ENCODE measurements at places on chromosomes 2 and 18. TPM values are rescaled to one million over a fixed set of nuclear protein-coding genes. Genes with fewer than 3 reads are reported as not detected.
A peak's percentile ranks its signal among the peaks of the same experiment; 100 is the strongest.

- DNase-seq = no peak
- H3K4me3 ChIP-seq = no peak overlapping the region
- no peak overlapping the region for H3K27ac ChIP-seq
- peaks cover 13% of the 10 kb centered on the region for H3K27me3 ChIP-seq
- peaks cover 1% of the 10 kb centered on the region for H3K4me1 ChIP-seq
Observed at GRCh38 chr18:74571895-74572680, 25.6 kb upstream of the ZNF407 start.

Gene SPC25
- 15.8 TPM for total RNA-seq

Gene RESP18
- total RNA-seq = not detected

Gene HRH4
- total RNA-seq = not detected

DNA sequence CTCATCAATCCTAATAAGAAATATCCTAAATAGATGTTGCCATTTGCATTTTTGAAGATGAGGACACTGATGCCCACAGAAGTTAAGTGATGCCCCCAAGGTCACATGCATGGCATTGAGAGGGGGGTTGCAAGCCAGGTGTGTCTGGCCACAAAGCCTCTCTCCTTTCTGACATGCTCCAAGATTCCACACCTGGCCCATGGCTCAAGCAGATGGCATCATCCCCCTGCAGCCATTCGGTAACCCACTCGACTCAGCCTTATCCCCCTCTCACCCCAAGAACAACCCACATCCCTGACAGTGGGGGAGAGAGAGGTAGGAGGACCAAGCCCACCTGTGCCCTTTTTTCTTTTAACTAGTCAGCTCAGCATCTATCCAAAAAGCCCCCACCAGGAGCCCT lies 16.5 kb upstream of the TEX51 start:
- no peaks in the 10 kb centered on the region for H3K36me3 ChIP-seq
- DNase-seq = no peak
- peaks cover 12% of the 10 kb centered on the region for H3K27me3 ChIP-seq
- no peak overlapping the region for H3K27ac ChIP-seq
- peaks cover 2% of the 10 kb centered on the region for H3K4me1 ChIP-seq

DNA sequence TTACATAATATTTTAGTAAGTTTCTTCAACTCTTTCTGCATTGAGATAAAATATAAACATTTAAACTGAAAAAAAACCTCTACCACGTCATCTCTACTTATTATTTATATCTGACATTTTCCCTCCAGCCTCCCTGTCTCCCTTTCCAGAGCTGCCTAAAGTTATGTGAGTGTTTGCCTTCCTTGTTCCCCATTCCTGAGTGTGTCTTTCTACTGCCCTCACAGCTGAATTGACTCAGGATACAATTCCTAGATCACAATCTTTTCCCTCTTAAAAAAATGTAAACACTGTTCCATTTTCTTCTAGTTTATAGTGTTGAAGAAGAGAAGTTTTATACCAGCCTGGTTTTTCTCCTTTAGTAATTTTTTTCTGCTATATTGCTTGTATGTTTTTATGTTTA lies 5.3 kb downstream of the TRPM8 start:
- no peak for DNase-seq
- H3K27ac ChIP-seq = no peak overlapping the region
- no peak overlapping the region for H3K4me3 ChIP-seq
- H3K27me3 ChIP-seq = peaks cover 47% of the 10 kb centered on the region
- H3K36me3 ChIP-seq = no peaks in the 10 kb centered on the region

GRCh38 chr2:152467677-152468410 lies 132.9 kb downstream of the FMNL2 start:
- no peaks in the 10 kb centered on the region for H3K36me3 ChIP-seq
- H3K4me1 ChIP-seq = peaks cover 67% of the 10 kb centered on the region
- H3K4me3 ChIP-seq = no peak overlapping the region
- DNase-seq = no peak

DNA sequence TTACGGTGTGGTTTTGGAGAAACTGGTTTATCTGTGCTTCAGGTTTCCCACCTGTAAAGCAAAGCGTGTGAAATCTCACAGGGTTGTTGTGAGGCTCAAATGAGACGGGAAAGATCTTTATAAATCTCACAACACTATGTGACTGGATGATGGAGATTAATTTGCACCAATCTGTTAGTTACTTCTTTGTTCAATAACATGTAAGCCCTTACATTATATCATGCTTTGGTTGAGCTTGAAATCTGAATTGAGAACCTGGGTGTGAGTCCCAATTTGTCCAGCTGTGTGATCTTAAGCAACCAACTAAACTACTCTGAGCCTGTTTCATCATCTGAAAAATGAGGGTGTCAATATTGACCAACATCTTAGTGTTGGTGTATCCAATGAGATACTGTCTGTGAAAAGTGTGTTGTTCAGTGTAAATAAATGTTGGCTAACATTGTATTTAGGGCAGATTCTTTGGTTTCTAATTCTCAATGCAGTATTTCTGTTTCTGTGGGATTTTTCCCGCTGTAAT lies 741 bp upstream of the GCKR start:
- peak overlapping the region; percentile 90 for H3K4me3 ChIP-seq
- H3K4me1 ChIP-seq = peaks cover 25% of the 10 kb centered on the region
- peaks cover 3% of the 10 kb centered on the region for H3K36me3 ChIP-seq
- peaks cover 17% of the 10 kb centered on the region for H3K27me3 ChIP-seq

- DNase-seq = no peak
- no peak overlapping the region for H3K4me3 ChIP-seq
- no peaks in the 10 kb centered on the region for H3K27me3 ChIP-seq
- peaks cover 26% of the 10 kb centered on the region for H3K4me1 ChIP-seq
- H3K36me3 ChIP-seq = peaks cover 3% of the 10 kb centered on the region
Observed at GRCh38 chr2:9897331-9897737, 54.1 kb downstream of the TAF1B start.

DNA sequence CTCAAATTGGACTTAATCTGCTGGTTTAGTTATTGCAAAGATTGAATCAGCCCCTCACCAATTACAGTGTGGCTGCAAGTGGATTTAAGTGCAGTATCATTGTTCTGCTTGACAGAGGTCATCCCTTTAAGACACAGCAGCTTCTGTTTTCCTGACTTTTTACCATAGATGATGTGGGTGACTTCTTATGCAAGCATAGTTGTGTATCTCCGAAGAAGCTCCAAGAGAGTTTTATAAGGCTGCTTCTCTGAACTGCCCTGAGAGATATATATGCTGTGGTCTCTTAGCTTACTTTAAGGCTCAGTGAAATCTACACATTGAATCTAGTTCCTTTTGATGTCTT lies 3.5 kb downstream of the TRIB2 start:
- no peaks in the 10 kb centered on the region for H3K27me3 ChIP-seq
- H3K4me1 ChIP-seq = peaks cover 34% of the 10 kb centered on the region
- H3K4me3 ChIP-seq = peak overlapping the region; percentile 98
- H3K36me3 ChIP-seq = peaks cover 13% of the 10 kb centered on the region
- H3K27ac ChIP-seq = no peak overlapping the region

DNA sequence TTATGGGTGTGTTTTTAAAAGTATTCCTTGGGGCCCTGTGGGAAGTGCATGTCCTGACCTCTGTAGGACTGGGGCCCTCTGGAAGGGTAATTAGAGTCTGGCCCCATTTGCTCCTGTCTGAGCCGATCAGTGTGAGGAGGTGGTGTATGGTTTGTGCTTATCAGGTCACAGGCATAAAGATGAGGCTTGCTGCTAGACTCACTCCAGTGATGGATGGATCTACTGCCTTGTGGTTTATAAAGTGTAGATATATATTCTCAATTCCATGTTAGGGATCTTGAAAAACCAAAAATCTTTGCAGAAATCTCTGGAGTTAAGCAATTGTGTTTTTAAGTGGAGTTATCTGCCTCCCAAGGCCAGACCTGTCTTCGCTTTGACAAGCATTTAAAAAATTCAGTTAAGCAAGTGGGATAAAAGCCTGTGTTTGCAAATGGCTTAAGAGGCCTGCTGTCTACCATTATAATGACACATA lies 182.4 kb downstream of the PTPRM start:
- no peak overlapping the region for H3K4me3 ChIP-seq
- peaks cover 31% of the 10 kb centered on the region for H3K4me1 ChIP-seq
- no peak for DNase-seq
- peaks cover 7% of the 10 kb centered on the region for H3K36me3 ChIP-seq

DNA sequence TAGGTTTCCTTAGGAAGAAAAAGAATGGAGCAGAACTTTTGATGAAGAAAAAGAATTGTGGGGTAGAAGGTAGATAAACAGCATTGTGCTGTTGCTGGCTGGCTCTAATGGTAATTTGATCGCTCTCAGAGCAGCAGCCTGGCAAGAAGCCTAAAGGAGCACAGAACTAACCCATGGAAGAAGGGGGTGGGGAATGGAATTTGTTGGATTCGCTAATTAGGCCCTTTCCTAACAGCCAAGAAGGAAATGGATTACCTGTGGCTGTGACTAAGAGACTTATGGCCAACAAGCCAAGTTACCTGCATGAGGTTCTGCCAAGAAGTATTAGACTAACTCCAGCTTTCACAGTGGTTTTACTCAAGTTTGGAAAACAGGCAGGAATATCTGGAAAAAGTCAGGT lies 210.6 kb downstream of the IKZF2 start:
- peaks cover 27% of the 10 kb centered on the region for H3K4me1 ChIP-seq
- no peaks in the 10 kb centered on the region for H3K36me3 ChIP-seq
- peak overlapping the region; percentile 91 for H3K27ac ChIP-seq
- H3K4me3 ChIP-seq = peak overlapping the region; percentile 22
- H3K27me3 ChIP-seq = no peaks in the 10 kb centered on the region

GRCh38 chr2:193894081-193894480 lies 1699.3 kb upstream of the TMEFF2 start:
- DNase-seq = no peak
- no peaks in the 10 kb centered on the region for H3K4me1 ChIP-seq
- no peaks in the 10 kb centered on the region for H3K36me3 ChIP-seq
- H3K27ac ChIP-seq = no peak overlapping the region

DNA sequence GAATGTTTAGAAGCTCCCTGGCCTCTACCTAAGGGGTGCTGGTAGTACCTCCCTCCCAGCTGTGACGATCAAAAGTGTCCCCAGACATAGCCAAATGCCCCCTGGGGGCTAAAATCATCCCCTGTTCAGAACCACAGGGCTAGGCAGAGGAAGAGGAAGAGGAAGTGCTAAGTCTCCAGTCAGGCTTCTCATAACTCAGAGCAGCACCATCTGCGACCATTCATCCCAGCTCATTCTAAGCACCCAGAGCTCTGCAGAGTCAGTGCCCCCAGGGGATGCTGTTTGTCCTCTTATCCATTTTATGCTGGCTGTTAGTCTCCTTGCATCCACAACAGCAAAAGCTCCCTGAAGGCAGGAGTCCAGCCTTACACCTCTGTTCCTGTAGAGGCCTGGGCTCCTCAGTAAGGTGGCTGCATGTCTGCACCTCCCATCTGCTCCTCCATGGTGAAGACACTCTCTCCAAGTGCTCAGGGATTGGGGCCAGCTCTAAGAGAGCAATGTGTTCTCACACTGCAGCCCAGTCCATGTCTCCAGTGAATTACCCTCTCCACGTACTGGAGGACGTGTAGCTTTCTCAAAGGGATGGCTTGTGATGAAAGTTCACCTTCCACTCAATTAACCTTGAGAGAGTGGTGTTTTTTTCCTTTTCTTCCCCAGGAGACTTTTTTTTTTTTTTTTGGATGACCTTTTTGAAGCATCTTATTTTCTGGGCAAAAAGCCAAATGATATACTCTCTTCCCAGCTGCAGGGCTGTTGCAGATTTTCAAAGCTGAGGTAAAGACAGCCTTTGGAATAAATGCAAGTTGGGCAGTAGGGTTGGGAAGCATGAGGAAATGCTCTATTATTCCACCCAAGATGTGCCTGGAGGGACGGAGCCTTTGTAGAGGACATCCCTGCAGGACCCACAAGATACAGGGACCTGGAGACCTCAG lies 158.9 kb upstream of the SLC14A2 start:
- H3K27me3 ChIP-seq = peaks cover 8% of the 10 kb centered on the region
- DNase-seq = no peak
- H3K4me3 ChIP-seq = no peak overlapping the region
- H3K27ac ChIP-seq = no peak overlapping the region
- H3K36me3 ChIP-seq = no peaks in the 10 kb centered on the region

DNA sequence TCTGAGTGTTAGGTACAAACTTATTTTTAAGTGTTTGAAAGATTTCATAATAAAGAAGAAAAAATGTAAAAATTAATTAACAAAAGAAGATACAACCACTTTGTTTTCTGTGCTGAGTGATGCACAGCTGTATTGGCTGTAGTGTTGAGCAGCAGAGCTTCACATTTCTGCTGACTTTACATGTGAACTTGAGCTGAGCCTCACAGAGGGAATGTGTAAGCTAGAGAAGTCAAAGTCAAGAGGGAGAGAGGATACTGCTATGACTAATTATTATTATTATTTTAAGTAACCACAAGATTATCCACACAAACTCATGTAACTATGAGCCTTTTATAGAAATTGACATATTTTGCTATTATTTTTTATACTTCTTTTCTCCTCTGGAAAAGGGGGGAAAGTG lies 159.1 kb upstream of the ZSWIM2 start:
- H3K4me3 ChIP-seq = no peak overlapping the region
- no peak for DNase-seq
- no peak overlapping the region for H3K27ac ChIP-seq
- H3K36me3 ChIP-seq = no peaks in the 10 kb centered on the region
- no peaks in the 10 kb centered on the region for H3K27me3 ChIP-seq

Gene ALK
- total RNA-seq = not detected

Gene SRD5A2
- total RNA-seq = not detected

Gene ACTG2
- 0.19 TPM for total RNA-seq

- no peaks in the 10 kb centered on the region for H3K36me3 ChIP-seq
- peaks cover 1% of the 10 kb centered on the region for H3K4me1 ChIP-seq
- no peak for DNase-seq
Observed at GRCh38 chr2:180707884-180708205, 272.6 kb upstream of the UBE2E3 start.

DNA sequence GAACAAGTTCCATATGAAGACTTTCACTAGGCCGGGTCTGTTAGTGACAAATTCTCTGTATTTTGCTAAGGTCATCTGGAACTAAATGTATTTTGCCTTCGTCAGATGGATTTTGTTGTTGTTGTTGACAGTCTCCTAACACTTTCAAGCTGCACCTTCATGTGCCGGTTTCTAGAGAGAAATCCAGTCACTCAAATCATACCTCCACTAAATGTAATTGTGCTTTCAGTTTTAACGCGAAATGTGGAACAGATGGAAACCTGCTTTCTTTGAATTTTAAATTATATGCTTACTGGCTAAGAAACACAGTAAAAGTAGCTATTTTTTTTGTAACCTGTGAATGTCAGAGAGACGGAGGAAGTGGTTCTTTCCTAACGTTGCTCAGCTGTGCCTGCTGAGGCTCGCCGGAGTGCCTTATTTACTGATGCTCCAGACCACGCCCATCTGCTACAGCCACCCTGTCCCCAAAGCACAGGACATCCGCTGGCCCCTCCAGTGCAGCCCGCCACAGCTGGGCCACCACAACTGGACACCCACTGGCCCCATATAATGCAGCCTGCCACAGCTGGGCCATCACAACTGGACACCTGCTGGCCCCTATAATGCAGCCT lies 134.7 kb downstream of the PXDN start:
- H3K4me1 ChIP-seq = no peaks in the 10 kb centered on the region
- no peak overlapping the region for H3K27ac ChIP-seq
- no peak overlapping the region for H3K4me3 ChIP-seq
- H3K27me3 ChIP-seq = peaks cover 36% of the 10 kb centered on the region
- DNase-seq = no peak

GRCh38 chr2:17461087-17461475 lies 57.2 kb downstream of the RAD51AP2 start:
- no peak overlapping the region for H3K4me3 ChIP-seq
- no peaks in the 10 kb centered on the region for H3K36me3 ChIP-seq
- H3K27me3 ChIP-seq = no peaks in the 10 kb centered on the region
- H3K4me1 ChIP-seq = no peaks in the 10 kb centered on the region

GRCh38 chr2:233091595-233092375 lies 31.6 kb downstream of the INPP5D start:
- H3K27me3 ChIP-seq = peaks cover 11% of the 10 kb centered on the region
- no peak for DNase-seq
- H3K4me1 ChIP-seq = no peaks in the 10 kb centered on the region
